PC-3 (cell line): ENCODE measurements at places on chromosomes 7 and 10. TPM values are rescaled to one million over a fixed set of nuclear protein-coding genes. Genes with fewer than 3 reads are reported as not detected.
A peak's percentile ranks its signal among the peaks of the same experiment; 100 is the strongest.

Gene SHH
- total RNA-seq = 0.11 and 0.12 TPM in 2 replicates

DNA sequence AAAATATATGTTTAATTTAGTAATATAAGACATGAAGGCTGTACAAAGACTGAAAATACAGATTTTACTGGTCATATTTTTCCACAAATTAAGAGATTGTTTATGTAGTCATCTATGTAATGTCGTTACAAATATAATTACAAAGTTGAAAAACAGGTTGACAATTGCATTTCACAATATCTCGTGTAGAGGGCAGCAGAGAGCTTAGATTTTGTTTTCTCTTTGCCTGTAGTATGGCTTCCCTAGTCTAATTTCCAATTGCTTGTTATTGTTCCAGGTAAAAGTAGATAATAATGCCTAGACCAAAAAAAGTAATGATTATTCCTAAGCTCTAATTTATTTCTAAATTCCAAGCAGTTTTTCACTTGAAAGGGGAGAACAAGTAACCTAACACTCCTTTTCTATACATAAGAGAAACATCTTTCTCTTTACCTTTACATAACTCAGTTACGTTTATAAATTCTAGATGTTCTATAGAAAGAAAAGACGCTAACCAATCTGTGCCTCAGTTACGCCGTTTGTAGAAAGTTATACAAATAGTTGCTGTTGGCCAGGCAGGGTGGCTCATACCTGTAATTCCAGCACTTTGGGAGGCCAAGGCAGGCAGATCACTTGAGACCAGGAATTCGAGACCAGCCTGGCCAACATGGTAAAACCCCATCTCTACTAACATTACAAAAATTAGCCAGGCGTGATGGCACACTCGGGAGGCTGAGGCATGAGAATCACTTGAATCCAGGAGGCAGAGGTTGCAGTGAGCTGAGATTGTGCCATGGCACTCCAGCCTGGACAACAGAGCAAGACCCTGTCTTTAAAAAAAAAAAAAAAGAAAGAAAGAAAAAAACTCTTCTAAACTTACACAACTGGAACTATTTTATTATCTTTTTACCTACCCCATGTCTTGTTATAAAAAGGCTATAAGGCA lies 30.0 kb downstream of the NET1 start:
- peak; percentile 69 for DNase-seq

DNA sequence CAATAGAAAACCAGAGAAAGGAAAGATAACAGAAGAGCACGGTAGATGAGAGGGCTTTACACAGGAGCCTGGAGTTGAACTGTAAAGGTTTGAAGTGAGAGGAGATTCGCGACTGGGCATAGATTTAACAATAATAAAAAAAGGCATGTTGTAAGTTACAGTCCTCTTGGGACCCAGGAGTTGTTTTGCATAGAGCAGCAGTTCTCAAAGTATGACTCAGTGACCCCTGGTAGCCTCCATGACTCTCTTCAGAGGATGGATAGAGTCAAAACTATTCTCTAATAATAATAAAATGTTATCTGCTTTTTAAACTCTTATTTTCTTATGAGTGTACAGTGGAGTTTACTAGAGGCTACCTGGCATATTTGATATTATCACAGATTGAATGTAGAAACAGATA lies 262.3 kb downstream of the SORCS3 start:
- DNase-seq = no peak

Gene SYT15
- not detected in 2 replicates for total RNA-seq

DNA sequence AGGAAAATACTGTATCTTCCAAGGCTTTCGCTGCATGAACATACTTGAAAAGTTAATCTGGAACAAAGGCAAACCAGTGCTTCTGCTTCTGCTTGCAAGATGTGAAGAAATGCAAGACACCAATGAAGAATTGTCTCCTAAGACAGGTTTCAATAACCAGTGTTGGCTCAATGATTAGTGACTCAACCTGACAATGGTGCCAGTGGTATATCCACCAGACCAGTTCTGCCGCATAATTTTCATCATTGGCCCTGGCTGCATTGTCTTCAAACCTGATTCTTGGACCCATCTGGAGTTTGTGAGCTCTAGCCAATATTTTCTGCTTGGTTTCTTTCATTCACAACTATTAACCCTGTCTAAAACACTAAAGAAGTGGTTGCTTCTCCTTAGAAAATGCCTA lies 13.6 kb upstream of the STAMBPL1 start:
- peak; percentile 62 for DNase-seq

GRCh38 chr10:11049806-11050205 lies 32.1 kb downstream of the CELF2 start:
- DNase-seq = no peak

GRCh38 chr7:51312951-51313737 lies 3.5 kb downstream of the COBL start:
- DNase-seq = no peak

DNA sequence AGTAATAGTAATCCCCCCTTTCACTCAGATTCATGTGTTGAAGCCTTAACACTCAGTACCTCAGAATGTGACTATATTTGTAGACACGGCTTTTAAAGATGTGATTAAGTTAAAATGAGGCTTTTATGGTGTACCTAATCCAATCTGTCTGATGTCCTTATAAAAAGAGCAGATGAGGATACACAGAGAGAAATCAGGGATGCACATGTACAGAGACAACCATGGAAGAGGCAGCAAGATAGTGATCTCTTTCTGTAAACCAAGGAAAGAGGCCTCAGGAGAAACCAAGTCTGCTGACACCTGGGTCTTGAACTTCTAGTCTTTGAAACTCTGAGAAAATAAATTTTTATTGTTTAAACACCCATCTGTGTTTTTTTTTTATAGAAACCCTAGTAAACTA lies 44.0 kb upstream of the ZNF365 start:
- no peak for DNase-seq

- peak; percentile 79 for DNase-seq
These were observed 102.0 kb downstream of the STRA8 start for GRCh38 chr7:135335628-135336139.

- no peak for DNase-seq
These were observed 471.7 kb upstream of the GALNT17 start for GRCh38 chr7:70660154-70660818.

Gene TUBB8
- total RNA-seq = not detected in 2 replicates

DNA sequence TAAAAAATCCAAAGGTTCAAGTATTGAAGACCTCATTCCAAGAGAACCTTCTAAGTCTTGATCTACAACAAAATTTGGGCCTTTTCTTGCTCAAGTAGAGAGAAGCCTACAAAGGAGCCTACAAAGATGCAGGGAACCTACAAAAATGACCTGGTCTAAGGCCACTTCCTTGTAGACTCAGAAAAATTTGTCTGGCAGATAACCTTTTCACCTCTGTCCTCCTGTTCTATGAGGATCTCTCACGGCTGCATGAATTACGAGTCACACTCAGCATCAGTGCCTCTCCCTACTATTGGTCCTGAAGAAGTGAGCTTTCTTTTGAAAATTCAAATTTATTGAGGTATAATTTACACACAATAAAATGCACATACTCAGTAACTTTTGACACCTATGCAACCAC lies 29.3 kb downstream of the CCNJ start:
- DNase-seq = no peak

Gene RGR
- total RNA-seq = not detected in 2 replicates

DNA sequence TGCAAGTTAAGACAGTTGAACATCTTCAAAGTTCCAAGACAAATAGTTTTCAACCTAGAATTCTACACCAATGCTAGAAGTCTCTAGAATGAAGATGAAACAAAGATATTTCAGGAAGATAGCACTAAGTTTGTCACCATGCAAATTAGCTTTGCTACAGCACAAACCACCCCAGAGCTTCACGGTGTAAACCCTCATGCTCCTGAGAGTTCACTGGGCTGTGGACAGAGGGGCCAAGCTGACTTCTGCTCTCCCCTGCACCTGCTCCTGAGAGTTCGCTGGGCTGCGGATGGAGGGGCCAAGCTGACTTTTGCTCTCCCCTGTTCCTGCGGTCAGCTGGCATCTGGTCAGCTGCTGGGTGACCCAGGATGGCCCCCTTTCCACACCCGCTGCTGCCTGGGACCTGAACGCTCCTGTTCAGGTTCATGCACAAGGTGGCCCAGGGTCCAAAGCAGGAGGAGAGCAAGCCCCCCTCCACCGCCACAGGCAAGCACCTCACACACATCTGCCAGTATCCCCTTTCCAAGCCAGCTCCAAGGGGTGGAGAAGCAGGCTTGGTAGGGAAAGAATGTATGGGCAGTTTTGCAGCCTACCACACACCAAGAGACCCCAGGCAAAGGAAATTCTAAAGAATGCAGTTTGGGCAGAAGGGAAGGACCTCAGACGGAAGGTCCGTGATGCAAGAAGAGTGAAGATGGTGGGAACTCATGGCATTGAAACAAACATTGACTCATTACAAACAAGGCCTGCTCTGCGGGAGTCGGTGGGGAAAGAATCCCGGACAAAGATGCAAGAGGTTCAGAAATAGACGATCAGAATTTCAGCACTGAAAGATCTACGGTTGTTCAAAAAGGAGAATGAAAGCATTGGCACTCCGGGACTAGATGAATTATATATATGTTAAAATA lies 137.8 kb upstream of the PPP2R2D start:
- no peak for DNase-seq

- DNase-seq = no peak
These were observed 1.5 kb downstream of the MDFIC start for GRCh38 chr7:114923403-114923713.
